HuH-7.5 (cell line): ENCODE measurements at places on chromosomes 7 and 10.

GRCh38 chr10:35079763-35080162, 10.4 kb downstream of the CUL2 start:
- no peak for DNase-seq

GRCh38 chr7:141792526-141792925, 2.5 kb downstream of the TAS2R5 start:
- no peak for DNase-seq

DNA sequence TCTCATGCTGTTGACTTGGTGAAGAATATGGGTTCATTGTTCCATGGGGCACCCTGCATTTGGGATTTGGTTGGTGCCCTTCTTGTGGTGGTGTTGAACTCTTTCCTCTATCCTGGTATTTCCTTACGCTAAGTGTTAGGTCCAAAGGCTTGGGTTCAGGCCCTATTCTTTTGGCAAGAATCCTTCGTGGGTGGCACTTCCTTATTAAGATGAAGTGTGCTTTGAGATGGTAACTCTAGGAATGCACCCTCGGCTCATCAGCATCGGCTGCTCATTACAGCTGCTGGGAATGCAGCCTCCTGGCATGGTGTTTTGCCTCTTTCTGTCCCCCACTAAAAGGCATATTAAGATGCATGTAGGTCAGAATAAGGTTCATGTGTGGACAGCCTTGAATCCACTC, 380.7 kb downstream of the RPS24 start:
- no peak for DNase-seq

GRCh38 chr7:40072268-40072667, 62.2 kb downstream of the MPLKIP start:
- no peak for DNase-seq

- no peak for DNase-seq
Observed at GRCh38 chr10:34222359-34222758, 592.7 kb downstream of the PARD3 start.

- no peak for DNase-seq
Observed at GRCh38 chr7:150446288-150446938, 4.0 kb upstream of the GIMAP8 start.
